ENCODE measurements at places on chromosomes 7 and 10.
A peak's percentile ranks its signal among the peaks of the same experiment; 100 is the strongest.

DNA sequence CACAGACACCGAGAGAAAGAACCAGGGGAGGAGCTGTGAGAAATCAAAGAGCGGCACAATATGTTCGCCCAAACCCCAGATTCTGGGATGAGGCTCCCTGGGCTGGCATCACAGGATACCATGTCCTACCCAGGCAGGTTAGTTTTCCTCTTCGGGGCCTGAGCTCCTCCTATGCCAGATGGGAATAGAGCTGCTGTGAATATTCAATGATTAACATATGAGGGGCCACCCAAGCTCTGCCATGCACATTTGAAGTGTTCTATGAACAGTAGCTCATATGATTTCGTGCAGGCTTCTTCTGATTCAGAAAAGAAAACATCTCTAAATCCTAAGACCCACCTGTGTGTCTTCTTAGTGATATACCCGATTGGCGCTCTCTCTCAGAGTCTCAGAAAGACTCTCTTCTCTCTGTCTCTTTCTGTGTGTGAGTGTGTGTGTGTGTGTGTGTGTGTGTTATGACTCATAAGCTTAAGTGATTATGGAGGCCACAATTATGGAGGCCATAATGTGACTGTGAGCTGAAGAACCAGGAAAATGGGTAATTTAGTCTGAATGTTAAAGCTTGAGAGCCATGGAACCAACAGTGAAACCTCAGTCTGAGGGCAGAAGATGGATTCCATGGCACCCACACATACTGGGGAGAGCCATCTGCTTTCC is 220.5 kb downstream of the KLF6 start:
- DNase-seq: no peak

- no peak for DNase-seq
Measured at GRCh38 chr10:132133005-132133404, 53.7 kb upstream of the DPYSL4 start.

GRCh38 chr10:44125879-44126278 is 259.0 kb downstream of the CXCL12 start:
- DNase-seq: no peak

DNA sequence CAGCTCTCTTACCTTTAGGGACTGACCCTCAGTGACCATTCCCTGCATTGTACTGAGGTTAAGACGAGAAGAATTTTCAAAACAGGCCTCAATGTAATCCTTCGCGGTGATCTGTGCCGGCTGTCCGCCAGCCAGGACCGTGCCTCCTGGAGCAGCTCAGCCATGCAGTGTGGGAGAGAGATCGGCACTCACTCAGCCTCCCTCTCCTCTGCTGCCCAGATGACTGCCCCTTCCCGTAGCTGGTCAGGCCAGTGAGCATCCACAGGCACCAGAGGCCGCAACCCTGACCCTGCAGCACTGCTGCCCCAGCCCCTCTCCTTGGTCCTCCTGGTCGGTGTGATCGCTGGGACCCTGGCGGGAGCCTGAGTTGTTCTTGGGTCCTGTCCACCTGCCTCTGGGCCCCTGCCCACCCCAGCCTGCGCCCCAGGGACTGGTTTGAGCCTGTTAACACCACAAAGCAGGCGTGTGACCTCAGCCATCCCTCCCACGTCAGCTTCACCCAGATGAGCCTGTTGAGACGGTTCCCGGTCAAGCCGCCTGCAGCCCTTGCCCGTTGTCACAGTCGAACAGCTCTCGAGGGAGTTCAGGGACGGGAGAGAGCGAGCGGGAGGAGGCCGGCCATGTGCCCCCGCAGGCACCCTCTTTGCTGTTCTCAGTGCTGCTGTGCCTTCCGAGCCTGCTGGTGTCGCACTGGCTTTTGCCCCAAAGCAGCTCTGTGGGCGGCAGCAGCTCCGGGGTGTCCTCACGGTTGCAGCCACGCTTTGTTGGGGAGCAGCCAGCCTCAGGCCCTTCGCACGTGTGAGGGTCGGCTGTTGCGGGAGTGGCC is 37.2 kb downstream of the NKX6-2 start:
- no peak for DNase-seq

DNA sequence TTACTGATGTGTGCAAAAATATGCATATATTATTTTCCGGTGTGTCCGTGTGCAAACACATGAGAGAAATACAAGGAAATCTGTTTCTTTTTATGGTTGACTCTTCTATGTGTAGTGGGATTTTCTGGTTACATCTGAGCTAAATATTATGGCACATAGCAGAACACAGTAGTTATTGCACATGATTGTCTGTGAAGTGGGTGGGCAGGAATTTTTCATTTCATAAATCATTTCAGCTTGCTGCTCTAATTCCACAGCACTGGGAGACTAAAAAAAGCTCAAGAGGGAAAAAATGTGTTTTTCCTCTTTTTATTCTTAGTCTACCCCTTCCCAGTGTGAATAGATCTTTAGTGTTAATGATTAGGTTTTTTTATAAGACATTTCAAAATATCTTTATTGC is 197.9 kb downstream of the MBL2 start:
- DNase-seq: no peak

DNA sequence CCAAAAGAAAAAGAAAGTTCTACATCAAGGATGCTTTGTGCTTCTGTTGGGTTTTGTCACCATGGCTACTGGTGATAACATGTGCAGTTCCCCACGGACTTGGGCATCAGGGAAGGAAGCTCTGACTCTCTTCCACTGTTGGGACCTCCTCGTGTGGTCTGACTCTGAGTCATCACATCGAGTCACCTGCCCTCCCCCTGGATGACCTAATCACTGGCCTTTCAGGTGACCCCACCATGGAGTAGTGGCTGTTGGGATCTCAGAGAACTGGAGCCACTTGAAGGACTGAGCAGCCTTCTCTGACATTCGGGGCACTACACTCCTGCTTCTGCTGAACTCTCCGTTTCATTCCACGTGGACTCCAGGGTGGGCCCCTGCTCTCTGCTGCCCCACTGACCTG is 60.8 kb upstream of the DOCK1 start:
- no peak for DNase-seq

GRCh38 chr7:98000356-98000755 is 10.4 kb upstream of the OCM2 start:
- DNase-seq: no peak

DNA sequence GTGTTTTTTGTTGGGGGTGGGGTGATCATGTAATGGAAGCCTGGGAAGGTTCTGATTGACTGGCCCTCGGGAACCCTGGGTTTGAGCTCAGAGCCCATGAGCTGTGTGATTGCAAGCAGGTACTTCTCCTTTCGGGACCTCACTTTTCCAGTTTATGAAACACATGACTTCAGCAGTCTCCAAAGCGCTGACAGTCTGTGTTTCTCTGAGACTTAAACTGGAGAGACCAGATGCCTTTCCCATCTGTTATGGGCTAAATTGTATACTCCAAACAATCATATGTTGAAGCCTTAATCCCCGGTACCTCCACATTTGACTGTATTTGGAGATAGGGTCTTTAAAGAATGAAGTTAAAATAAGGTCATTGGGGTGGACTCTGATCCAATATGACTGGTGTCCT is 493.6 kb downstream of the GALNT17 start:
- no peak for DNase-seq

GRCh38 chr10:17744341-17744861 is 7.6 kb upstream of the TMEM236 start:
- DNase-seq: no peak

DNA sequence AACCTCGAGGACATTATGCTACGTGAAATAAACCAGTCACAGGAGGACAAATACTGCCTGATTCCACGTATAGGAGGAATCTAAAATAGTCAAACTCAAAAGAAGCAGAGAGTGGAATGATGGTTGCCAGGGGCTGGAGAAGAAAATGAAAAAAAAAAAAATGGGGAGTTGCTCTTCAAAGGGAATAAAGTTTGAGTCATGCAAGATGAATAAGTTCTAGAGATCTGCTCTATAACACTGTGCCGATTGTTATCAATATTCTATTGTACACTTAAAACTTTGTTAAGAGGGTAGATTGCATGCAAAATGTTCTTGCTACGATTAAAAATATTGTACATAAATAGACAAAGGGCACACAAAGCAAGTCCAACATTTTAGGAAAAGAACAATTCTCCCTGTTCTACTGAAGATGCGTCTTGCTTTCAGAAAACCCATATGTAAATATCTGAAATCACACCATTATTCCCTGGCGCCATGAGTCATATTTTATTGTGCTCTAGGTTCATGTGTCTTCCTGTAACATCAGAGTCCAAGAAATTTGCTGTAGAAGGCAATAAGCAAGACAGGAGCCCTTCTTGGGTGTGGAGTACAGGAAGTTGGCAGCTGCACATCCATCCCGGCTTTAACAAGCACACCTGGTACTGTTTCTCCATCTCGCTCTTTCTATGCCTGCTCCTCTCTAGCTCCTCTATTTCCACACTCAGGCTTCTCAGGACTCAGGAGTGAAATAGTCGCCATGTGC is 145.9 kb downstream of the GFRA1 start:
- no peak for DNase-seq

DNA sequence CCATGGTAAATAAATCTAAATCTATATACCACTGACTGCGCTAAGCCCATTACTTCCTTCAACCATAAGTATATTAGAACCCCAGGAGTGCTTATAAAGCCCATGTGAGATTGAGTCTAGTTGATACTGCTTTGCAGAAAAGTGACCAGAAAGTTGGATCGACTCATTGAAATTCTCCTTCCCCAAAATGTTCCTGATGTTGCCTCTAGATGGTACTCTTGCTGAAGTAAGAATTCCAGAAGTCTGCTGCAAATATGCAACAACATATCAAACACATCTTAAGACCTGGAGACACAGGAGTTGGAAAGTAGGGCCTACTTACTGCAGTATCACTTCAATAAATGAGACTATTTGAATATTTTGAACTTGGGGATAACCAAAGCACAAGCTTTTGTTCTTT is 550.8 kb downstream of the IPMK start:
- peak; percentile 1 for DNase-seq

All from erythroblast (primary cell).